H9 (cell line): ENCODE measurements at places on chromosomes 1 and 21. TPM values are rescaled to one million over a fixed set of nuclear protein-coding genes. Genes with fewer than 3 reads are reported as not detected.

The C1orf94 gene
- 0.98 and 1.9 TPM in 2 replicates for total RNA-seq

The TLR5 gene
- total RNA-seq = not detected in 2 replicates

The RAB7B gene
- 0.68 and 0.83 TPM in 2 replicates for total RNA-seq

DNA sequence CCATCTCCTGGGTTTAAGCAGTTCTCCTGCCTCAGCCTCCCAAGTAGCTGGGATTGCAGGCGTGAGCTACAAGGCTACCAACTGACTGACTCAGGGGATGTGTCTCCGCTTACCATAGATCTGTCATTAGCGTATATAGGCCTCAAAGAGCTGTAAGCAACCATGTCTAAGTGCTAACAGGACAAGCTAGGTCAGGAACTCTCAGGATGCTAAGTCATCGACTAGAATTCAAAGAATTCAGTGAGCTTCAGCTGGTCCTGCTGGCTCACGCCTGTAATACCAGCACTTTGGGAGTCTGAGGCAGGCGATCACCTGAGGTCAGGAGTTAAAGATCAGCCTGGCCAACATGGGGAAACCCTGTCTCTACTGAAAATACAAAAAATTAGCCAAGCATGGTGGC is 29.5 kb downstream of the CAPN2 start:
- peaks cover 9% of the 10 kb centered on the region; the same call in 1 of the 2 replicates for H3K36me3 ChIP-seq
- no peak for DNase-seq
- no peaks in the 10 kb centered on the region for H3K27me3 ChIP-seq
- no peak overlapping the region for H3K4me3 ChIP-seq
- H3K4me1 ChIP-seq = no peaks in the 10 kb centered on the region

DNA sequence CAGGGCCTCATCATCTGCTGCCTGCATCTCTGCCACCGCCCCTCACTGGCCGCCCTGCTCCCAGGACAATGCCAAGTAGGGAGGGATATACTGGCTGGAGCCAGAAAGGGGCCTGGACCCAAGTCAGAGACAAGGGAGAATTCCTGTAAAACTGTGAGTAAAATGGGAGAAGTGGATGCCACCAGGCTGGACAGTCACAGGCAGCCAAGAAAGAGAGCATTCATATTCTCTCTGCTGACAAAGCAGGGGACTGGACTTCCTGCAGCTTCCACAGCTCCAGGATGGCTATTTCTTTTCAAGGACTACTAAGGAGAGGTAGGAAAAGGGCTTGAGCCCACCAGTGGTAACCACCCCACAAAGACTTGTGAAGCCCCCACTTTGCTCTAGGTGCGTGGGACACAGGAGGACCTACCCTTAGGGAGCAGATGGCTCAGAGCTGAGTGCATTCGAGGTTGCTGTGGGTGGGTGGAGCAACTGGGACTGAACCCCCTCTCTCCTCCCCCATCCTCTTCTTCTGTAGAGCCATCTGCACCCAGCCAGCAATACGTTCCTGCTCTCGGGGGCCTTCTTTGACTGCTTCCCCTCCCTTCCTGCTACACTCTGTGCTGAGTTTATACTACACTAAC is 57.5 kb downstream of the GLIS1 start:
- no peak overlapping the region for H3K4me3 ChIP-seq
- H3K27ac ChIP-seq = no peak overlapping the region
- peaks cover 3% of the 10 kb centered on the region; the same call in 1 of the 2 replicates for H3K4me1 ChIP-seq
- no peaks in the 10 kb centered on the region; the same call in 1 of the 2 replicates for H3K27me3 ChIP-seq
- DNase-seq = no peak
- H3K36me3 ChIP-seq = no peaks in the 10 kb centered on the region

GRCh38 chr21:45916011-45916840 is 65.3 kb upstream of the COL6A1 start:
- H3K4me1 ChIP-seq = no peaks in the 10 kb centered on the region
- H3K4me3 ChIP-seq = no peak overlapping the region
- H3K36me3 ChIP-seq = no peaks in the 10 kb centered on the region; the same call in 2 of the 3 replicates
- H3K27me3 ChIP-seq = no peaks in the 10 kb centered on the region

DNA sequence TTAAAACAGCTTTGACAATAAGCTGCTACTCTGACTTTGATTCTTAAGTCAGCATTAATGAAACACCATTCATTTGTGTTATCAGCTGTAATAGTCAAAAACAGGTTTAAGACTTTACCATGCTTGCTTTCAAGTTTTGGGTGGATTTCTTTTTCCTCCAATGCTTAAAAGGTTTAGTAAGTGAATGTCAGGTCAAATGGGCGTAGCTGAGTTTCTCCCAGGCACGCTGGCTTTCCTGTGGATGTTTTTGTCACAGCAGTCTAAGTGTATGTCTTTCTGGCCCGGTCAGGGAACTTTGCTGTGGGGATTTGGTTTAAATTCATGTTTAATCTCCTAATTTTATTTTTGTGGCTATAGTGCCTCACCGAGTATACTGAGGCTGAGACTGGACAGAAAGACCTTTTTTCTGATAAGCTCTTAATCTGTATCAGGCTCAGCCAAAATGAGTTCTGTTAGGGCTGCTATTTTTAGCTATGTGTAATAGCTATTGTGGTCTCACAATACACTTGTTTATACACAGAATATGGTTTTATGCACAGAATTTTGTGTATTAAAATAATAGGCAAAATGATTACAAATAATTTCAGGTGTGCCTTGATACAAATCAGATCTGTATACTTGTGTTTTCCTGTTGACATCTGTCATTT is 292.8 kb downstream of the DISC1 start:
- no peak for DNase-seq
- no peak overlapping the region for H3K27ac ChIP-seq
- H3K27me3 ChIP-seq = no peaks in the 10 kb centered on the region
- no peaks in the 10 kb centered on the region for H3K4me1 ChIP-seq
- no peak overlapping the region for H3K4me3 ChIP-seq

GRCh38 chr1:200971428-200971903 is 52.0 kb downstream of the KIF21B start:
- no peak overlapping the region for H3K4me3 ChIP-seq
- H3K27ac ChIP-seq = no peak overlapping the region
- DNase-seq = no peak
- no peaks in the 10 kb centered on the region for H3K27me3 ChIP-seq
- H3K36me3 ChIP-seq = peaks cover 5% of the 10 kb centered on the region; the same call in 2 of the 3 replicates
